Gastroesophageal sphincter (tissue), 4 donors: ENCODE measurements at places on chromosomes 2 and 18.

DNA sequence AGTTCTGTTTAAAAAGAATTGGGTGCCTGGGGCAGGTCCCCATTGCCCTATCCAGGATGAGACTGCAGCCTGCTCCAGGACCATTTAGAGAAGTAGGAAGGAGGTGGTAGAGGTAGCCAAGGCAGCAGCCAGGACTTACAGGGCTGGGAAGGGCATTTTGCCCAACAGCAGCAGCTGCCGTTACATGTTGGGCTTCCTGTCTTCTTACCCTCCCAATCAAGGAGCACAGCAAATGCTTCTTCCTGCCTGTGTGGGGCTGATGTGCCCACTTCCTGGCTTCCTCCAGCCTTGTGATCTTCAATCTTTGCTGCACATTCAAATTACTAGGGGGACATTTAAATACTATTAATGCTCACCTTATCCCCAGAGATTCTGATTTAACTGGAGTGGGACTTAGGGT is 112.0 kb downstream of the QPCT start:
- no peak for ATAC-seq

DNA sequence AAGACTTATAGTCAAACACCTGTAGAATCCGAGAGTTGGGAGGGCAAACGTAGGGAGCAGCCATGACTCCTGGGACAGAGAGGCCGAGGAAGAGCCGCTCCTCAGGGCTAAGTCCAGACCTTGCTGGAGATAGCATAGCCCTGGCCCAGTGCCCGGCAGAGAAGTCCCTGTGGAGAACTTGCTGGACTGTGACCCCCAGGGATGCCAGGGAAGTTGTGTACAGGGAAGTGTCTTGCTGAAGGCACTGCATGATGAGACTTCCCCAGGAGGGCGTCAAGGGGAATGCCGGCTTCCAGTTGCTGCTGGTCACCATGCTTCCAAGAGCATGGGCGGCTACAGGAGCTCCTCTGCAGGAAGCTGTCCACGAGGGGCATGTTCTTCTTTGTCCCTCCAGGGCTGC is 8.6 kb upstream of the CNDP1 start:
- ATAC-seq: no peak

DNA sequence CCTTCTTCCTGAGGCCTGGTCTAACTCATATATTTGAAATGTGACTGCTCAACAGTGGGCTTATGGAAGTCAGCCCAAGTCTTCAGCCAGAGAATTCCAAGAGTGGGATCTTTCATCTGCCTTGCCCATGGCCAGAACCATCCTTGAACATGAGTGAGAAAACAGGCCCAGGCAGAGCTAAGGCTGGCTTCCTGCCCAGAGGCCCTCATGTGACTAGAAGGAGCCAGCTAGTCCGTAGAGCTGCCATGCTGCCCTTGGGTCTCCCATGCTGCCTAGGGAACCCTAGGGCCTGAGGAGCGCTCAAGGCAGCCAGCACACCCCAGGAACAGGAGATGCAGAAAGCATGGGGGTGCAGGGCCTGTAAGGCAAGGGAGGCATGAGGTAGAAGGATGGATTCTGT is 203.6 kb downstream of the FHOD3 start:
- no peak for ATAC-seq

GRCh38 chr2:189192766-189193165 is 13.2 kb upstream of the COL5A2 start:
- ATAC-seq: no peak

- no peak for ATAC-seq
Measured at GRCh38 chr2:173881461-173881860, 83.7 kb downstream of the SP3 start.
